ENCODE measurements at places on chromosomes 16 and 17.

- DNase-seq = no peak
These were observed 142.7 kb upstream of the ASIC2 start for GRCh38 chr17:33435721-33436301.

DNA sequence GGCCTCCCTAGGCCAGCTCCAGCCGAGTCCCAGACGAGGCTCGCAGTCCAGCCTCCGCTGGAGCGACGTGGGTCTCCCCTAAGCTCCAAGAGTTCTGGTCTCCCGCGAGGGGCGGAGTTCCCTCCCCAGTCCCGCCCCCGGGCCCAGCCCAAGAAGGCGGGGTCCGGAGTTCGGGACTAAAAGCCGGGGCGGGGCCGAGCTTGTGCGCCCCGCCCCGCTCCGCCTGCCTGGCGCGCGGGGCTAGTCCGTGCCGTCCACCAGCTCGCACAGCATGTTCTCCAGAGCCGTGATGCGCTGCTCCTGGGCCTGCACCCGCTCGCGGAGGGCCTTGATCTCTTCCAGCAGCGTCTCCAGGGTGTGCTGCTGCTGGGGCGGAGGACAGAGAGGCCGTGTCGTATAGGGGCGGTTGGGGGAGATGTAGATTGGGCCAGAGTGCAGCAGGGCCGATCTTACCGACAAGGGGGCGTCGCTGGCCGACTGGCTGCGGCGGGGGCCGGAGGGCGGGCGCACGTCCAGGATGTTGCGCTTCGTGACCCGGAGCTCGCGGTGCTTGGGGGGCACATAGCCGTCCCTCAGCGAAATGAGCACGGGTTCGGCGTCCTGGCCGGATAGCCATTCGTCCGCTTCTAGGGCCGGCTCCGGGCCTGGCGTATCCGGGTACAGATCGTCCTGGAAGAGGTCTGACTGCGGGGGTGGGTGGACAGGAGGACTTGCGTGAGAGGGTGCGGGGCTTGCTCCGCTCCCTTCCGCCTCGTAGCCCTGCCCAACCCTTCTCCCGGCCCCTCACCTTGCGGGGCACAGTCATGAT lies 7.0 kb downstream of the CORO6 start:
- DNase-seq = peak; percentile 83

GRCh38 chr17:74947041-74947754 lies 11.5 kb downstream of the OTOP3 start:
- DNase-seq = no peak

GRCh38 chr17:30378241-30378824 lies 394 bp upstream of the CPD start:
- DNase-seq = peak; percentile 76

- DNase-seq = no peak
These were observed 38.4 kb downstream of the TOM1L2 start for GRCh38 chr17:17933775-17934174.

DNA sequence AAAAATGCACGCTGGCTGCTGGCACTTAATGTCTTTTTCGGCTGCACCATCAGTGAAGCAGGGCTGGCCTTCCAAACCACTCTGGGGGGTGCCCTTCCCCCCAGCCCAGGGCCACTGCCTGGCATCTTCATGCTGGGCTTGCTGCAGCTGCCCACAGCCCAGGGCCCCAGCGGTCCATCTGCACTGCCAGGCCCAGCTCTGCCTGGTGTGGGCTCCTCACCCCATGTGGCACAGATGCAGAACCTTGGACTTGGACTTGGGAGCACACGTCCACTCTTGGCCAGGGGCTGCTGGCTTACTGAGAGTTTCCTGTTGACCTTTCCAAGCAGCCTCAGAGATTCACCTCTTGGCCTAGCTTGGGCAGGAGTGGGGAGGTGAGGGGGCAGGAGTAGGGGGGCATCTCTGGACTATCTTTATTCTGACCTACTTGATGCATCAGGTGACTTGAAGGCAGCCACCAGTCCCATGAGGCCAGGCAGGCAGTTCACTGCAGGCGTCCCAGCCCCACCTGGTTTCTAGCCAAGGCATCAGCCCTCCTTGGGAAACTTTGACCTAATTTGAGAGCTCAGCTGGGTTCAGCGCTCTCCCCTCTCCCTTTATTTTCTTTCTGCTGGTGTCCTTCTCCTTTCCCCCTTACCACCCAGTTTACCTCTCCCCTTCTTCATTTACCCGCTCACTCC lies 365.8 kb downstream of the CPPED1 start:
- DNase-seq = no peak

Measured in activated naive CD4-positive, alpha-beta T cell treated with anti-CD3 and anti-CD28 coated beads for 36 hours (primary cell).